GM13976 (cell line): ENCODE measurements at places on chromosomes 16 and 17.

DNA sequence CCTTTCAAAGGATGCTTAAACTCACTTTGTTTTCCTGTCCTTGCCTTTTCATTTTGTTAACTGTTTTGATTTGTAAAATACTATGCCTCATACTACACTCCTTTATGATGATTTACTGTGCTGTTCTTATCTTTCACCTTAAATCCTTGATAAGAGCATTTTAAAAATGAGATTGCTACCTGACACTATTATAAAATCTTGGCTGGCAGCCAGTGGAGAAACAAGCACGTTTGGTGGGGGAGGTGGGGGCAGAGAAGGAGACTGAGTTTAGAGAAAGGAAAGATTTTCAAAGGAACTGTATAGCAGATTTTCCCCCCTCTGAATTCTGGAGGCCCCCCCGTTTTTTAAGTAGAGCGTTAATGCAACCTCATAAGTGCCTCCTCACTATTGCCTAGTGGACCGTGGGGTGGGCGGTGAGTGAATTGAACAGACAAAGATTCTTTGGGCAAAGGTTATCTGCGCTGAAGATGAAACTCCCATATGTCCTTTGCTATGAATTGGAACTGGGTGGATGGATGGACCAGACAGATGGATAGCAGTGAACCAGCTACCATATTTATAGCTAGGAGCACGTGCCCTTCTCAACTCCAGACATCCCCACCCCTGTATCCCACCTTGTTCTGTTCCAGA, 200.2 kb downstream of the CCDC182 start:
- no peak for DNase-seq

GRCh38 chr17:57001541-57001940, 23.6 kb downstream of the SCPEP1 start:
- no peak for DNase-seq

DNA sequence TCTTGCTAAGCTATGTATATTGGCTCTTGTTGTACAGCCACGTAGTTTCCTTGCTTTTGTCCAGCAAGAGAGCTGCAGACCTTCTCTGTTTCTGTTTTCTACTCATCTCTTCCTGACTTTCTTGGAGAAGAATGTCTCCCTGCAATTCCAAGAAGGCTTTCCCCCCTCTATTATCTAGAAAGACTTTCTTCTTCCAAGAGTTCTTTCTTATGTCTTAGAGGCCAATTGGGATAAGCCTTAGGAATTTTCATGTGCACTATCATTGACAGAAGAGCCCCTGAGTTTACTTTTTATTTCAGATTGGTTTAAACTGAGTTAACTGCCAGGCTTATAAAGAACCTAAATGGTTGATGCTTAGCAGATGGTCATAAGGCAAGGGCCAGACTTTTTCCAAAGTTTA, 9.0 kb downstream of the CAPNS2 start:
- DNase-seq: no peak

DNA sequence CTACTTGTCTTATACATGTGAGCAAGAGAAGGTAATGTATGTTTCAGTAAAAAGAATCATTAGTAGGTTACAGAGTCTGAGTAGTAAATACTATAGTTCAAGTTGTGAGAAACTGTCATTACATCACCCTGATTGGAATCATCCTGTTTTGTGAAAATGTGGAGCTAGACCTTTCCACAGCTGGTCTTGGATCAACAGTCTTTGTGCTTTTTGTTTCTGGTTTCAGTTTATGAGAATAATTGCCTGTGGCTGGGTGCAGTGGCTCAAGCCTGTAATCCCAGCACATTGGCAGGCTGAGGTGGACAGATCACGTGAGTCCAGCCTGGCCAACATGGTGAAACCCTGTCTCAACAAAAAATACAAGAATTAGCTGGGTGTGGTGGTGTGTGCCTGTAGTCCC, 19.7 kb upstream of the SHISA9 start:
- no peak for DNase-seq

GRCh38 chr16:66486199-66486772, 59.2 kb downstream of the BEAN1 start:
- no peak for DNase-seq

GRCh38 chr17:7549401-7550055, 670 bp downstream of the TNFSF12 start:
- DNase-seq: no peak

DNA sequence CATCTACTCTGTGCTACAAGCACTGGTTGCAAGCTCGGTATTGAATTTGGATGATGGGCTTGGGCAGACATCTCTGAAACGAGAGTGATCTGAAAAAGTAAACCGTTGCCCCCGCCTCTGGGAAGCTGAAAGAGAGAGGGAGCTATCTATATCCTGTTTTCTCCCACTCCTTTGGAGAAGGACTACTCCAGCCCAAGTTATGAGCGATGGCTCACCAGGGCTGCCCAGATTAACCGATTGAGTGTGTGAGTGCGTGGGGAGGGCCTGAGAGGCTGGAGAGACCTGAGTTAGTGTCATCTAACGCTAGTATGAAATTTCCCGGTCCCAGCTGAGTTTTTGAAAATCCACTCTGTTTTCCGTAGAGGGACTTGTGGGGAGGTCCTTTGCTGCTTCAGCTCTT, 11.5 kb downstream of the MGAT5B start:
- no peak for DNase-seq

- peak; percentile 70 for DNase-seq
Measured at GRCh38 chr16:68079626-68080344, 5.4 kb upstream of the NFATC3 start.

DNA sequence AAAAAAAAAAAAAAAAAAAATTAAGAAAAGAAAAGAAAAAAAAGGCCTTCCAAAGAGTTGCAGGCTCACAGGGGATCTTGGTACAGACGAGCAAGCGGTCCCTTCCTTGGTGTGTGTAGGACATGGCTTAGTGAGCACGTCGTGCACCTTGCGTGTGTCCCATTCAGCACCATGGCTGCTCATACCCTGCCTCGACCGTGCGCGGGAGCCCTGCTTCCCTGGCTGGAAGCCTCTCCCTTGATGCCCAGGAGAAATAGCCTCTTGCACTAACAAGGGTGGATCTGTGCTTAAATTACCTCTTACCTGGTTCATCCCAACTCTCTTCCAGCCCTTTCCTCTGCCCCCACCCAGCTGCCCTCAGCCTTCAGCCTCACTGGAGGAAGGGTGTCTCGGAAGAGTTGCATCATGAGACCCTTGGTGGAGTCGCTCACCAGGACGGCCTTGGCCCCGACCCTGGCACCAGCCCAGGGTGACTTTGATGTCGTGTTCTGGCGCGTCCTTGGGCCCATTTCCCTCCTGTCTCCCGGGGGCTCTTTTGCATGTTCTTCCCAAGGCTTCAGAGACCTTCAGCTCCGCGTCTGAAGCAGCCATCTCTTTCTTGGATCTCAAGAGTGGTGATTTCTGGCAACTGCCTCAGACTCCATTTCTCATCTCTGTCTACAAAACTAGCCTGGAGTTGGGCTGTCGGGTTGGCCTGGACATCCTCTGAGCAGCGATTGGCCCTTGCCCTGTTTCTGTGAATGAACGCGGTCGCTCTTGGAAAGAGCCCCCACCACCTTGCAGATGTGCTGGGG, 127.2 kb downstream of the CMIP start:
- no peak for DNase-seq

DNA sequence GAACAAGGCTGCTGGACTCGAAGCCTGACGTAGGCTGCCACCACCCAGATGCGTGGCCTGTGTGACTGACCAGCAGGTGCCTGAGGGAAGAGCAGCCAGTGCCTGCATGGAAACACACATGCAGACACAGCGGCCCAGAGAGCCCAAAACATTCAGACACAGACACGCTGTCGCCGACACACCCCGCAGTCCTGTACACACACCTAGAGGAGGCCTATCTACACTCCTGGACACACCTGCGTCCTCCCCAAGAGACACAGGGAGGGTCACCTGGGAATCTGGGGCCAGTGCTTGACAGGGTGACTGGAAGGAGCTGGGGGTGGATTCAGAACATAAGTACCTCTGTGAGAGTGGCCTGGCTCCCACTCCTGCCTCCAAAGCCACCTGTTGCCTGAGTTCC, 6.1 kb upstream of the TSPOAP1 start:
- DNase-seq: no peak

GRCh38 chr16:85864965-85865364, 34.0 kb upstream of the IRF8 start:
- no peak for DNase-seq

DNA sequence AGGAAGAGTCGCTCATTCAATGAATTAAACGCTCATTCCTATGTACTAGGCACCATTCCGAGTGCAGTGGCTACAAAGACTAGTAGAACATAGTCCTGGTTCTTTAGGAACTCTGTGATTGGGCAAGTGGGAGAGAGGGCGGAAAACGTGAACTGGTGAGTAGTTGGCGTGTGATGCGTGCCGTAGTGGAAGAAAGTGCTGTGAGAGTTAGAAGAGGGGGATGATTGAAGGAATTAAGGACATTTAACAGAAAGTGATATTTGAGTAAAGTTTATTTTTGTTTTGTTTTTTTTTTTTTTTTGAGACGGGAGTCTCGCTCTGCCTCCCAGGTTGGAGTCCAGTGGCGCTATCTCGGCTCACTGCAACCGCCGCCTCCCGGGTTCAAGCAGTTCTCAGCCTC, 7.9 kb upstream of the SLFN14 start:
- DNase-seq: peak; percentile 22

DNA sequence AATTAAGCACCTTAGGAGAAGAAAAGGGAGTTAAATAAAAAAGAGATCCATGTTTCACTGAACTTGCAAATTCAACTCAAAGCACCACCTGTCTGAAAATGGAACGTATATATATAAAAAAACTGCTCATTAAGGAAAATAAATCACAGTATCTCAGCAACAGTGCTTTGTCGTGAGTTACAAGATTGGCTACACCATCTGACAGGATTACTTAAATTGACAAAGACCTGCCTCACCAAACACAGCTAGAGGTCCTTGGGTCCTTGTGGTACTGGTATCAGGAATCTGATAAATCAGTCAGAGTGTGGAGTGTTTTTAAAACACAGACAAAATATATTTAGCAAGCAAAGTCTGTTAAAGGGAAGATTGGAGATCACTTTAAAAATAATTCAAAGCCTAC, 63.9 kb downstream of the KANSL1 start:
- DNase-seq: no peak

DNA sequence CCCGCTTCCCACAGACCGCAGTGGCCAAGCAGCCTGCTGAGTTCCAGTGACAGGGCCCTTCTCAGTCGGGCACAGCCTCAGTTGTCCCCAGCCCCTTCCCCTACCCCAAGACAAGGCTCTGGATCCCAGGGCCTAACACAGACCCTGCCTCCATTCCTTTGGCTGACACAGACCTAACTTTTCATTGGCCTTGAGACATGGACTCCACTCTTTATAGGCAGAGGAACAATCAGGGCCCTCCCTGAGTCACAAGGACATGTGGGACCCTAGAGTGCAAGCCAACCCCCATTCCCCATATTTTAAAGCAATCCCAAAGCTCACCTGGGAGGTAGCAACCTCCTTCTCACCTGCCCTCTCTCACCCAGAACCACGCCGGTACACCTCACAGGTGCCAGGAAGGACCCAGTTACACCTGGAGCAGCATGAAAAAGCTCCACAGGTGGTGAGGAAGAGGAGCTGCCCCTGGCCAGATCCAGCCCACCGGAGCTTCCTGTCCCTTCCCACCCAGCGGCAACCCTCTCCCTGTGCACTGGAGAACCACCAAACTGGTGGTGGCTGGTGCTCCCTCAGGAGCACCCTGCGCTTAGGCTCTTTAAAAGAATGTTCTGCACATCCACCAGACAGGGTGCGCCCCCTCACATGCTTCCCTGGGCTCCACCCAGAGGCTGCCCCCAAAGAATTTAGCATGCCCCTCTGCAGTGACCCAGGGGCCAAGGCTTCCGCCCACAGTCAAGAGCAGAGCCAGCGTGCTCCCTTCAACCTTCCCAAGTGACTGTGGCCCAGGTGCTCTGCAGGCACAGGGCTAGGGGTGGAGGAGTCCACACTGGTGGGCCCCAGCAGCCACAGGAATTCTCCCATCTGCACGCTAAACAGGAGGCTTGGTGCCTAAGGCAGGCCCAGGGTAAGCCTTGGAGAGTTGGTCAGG, 3.4 kb downstream of the MNT start:
- DNase-seq: no peak

GRCh38 chr16:49552313-49552928, 178.8 kb downstream of the C16orf78 start:
- DNase-seq: no peak

DNA sequence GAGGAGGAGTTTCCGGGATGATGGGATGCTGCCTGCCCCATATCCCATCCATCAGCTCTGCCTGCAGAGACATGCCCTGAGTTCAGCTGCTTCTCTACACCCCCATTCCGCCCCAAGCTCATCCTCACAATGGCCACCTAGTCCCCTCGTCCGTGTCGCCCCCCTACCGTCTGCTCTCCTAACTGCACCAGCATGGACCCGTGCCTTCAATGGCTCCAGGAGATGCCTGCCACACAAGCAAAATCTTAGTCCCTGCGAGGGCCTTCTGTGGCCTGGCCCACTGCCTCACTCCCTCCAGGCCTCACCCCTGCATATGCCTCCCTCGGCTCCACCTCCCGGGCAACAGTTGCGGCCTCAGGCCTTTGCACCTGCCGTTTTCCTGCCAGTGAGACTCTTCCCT, 1.8 kb upstream of the TELO2 start:
- DNase-seq: no peak

DNA sequence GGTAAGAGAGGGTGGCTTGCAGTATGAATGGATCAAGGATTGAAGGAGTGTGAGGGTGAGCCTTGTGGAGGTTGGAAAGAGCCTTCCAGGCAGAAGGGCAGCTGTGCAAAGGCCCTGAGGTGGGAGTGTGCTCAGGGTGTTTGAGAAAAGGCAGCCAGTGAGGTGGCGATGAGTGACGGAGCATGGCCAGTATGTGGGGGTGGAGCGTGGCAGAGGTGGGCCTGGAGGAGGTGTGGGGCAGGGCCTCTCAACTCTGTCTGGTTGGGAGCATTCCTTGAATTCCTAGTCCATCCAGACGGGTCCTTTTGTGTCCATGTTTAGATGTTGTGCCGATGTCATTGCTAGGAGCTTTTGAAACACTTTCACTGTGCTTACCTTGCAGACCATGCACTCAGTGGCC, 51.3 kb downstream of the EPN2 start:
- DNase-seq: no peak

DNA sequence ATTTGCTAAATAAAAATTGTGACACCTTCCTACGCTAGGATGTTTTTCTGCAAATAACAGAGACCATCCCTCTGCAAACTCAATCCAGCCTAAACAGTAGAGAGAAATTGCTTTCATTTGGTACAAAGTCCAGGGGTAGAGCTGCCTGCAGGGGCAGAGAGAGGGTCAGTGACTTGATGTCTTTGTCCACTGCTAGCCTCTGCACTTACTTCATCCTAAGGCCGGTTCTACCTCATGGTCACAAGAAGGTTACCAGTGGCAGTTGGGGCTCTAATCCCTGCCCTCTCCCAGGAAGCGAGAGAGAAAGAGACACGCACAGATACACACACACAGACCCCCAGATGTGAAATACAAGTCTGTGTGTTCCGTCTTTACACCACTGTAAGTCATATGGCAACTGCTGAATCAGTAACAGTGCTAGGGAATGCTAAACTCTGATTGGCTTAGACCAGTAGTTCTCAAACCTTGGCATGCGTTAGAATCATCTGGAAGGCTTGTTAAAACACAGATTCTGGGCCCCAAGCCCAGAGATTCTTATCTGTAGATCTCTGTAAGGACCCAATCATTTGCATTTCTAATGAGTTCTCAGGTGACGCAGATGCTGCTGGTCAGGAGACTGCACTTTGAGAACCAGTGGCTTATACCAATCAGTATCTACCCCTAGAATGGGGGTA, 13.1 kb upstream of the LPCAT2 start:
- peak; percentile 5 for DNase-seq
